Left lung (tissue), 14 donors: ENCODE measurements at places on chromosomes 6 and 20.

- no peak for DNase-seq
Observed at GRCh38 chr20:50565383-50565782, 55.2 kb downstream of the PTPN1 start.

DNA sequence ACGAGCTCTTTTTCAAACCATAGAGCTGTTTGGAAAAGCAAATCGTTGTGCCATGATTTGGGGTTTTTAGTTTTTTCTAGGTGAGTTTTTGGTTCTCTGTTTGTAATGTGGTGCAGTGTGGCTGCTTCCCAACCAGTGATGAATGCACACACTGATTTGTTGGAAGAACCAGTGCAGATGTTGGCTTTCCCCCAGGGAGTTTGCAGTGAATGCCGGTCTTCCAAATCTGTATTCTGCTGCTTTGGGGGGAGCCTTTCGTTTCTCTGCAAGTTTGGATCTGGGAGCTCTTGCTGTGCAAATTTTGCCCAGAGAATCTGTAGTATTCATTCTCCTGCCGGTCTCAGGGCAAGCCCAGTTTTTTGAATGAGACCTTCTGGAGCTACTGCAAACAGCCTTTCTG is 14.5 kb downstream of the HECA start:
- no peak for DNase-seq

- DNase-seq: no peak
Observed at GRCh38 chr20:50820515-50821256, 25.8 kb downstream of the BCAS4 start.

- no peak for DNase-seq
Observed at GRCh38 chr6:56043076-56043475, 167.7 kb upstream of the BMP5 start.

DNA sequence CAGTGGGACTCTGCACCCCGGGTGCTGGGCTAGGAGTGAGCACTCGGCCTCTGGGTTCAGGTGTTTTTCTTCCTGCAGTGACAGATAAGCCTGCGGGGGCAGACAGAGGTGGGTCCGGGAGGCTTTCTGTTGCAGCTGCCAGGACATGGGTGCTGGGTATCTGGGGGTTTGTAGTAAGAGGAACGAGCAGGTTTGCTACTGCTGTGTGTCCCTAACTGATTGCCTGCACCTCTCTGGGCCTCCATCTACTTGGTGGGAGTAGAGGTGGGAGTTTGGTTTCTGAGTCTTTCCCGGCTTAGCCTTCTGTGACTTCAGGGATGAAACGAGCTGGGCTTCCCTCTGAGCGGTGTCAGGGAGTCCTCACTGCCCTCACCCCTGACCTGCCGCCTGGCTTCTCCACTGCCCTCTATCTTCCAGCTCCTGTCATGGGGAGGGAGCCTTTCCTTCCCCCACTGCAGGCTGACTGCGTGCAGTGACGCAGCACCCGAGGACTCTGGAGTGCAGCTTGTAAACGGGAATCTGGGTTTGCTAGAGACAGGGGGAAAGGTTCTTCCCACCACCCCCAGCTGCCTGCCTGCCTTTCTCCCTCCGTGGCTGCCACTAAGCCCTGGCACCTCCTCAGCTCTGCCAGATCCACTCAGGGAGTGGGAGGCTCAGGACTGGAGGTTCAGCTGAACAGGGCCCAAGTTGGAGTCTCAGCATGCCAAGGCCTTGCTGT is 6.7 kb downstream of the DLGAP4 start:
- no peak for DNase-seq

- no peak for DNase-seq
Observed at GRCh38 chr6:154388803-154389202, 32.2 kb upstream of the IPCEF1 start.

DNA sequence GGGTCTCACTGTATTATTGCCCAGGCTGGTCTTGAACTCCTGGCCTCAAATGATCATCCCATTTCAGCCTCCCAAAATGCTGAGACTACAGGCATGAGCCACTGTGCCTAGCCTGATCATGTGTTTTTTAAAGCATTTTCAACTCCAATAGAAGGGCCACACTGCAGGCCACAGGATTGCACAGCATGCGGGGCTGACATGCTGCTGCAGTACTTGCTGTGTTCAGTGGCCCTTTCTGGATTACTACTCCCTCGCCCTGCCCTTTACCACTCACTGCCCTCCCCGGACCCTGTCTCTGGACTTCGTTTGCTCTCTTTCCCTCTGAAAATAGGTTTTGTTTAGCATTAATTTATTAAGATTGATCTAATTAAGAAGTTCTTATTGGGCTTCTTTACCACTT is 37.3 kb downstream of the HECA start:
- no peak for DNase-seq

DNA sequence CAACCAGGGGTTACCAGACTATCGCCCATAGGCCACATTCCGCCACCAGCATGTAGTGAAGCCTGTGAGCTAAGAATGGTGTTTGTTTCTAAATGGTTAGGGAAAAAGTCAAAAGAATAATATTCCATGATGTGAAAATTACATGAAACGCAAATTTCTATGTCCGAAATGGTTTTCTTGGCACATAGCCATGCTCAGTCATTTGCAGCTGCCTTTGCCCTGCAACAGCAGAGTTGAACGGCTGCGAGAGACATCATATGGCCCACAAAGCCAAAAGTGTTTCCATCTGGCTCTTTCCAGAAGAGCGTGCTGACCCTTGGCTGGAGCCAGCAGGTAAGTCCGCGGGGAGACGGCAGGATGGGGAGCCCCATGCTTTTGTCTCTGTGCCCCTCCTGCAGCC is 60.7 kb downstream of the FAM120B start:
- no peak for DNase-seq

GRCh38 chr6:126766820-126767219 is 351.7 kb upstream of the RSPO3 start:
- no peak for DNase-seq

GRCh38 chr6:125741336-125741735 is 8.1 kb upstream of the HEY2 start:
- DNase-seq: no peak

DNA sequence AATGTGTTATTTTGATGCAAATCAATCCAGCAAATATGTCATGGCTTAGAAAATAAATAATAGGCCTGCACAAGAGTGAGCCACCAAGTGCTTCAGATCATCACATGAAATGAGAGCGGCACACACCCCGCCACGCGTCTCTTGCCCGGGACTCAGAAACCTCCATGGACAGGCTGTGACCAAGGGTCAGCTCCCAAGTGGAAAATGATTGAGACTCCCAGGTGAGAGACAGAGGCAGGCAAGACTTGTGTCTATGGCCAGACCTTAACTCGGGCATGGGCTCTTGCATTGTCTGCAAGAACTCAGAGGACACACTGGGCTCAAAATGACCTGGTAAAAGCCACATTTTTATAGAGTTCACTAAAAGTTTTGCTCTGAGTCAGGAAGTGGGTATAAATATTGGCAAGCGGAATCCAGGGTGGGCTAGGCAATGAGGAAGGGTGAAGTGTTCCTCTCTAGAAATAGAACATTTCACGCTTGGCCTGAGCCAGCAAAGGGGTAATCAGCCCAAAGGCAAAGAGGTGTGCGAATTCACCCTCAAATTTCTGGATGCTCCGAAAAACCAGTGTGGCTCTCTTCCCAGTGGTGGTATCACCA is 30.7 kb upstream of the RIN2 start:
- DNase-seq: no peak

GRCh38 chr6:102793752-102794151 is 1400.2 kb downstream of the GRIK2 start:
- no peak for DNase-seq

- DNase-seq: no peak
Observed at GRCh38 chr20:15131176-15131575, 793.8 kb upstream of the FLRT3 start.

DNA sequence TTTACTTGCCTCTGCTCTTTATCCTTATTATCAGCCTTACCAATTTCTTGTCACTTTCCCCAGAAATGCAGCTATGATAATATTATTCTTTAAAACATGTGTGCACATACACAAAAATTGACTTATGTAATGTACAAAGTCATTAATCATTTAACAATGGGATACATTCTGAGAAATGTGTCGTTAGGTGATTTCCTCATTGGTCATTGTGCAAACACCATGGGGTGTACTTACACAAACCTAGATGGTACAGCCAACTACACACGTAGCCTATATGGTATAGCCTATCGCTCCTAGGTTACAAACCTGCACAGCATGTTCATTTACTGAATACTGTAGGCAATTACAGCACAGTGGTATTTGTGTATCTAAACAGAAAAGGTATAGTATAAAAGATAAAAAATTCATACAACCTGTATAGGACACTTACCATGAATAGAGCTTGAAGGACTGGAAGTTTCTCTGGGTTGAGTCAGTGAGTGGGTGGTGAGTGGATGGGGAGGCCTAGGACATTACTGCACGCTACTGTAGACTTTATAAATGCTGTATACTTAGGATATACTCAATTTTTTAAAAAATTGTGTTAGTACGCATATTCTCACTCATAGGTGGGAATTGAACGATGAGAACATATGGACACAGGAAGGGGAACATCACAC is 56.9 kb downstream of the HIVEP1 start:
- DNase-seq: no peak

DNA sequence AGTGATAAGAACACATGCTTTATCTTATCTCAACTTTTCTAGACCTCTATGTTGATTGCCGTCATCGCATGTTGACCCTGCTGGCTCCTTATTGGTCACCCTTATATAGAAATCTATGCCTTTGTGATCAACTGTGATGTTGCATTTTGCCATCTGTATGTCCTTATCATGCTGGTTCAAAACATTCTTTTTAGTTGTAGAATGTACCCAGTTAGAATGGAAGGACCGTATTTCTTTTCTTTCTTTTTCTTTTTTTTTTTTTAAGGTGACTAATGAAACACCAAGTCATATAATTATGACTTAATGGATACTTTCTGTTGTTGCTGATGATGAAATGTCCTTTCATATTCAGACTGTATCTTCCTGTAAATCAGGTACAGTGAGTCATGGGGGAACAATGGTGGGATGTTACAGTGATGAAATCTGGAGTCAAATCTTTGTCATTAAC is 145.9 kb upstream of the CITED2 start:
- DNase-seq: no peak

DNA sequence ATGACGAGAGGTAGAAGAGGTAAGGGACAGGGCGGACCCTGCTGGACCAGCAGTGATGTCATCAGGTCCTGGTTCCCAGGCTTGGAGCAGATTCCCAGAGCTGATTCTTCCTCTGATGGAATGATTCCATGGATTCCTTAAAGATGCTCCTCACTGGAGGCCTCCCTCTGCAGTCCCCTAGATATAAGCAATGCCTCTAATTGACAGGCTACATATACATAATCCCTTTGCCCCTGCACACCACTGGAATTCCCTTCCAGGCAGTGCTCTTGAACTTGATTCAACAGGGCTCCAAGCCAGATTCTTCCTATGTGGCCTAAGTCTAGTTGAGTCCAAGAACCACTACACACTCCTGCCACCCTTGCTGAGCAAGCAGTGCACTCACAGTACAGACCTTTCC is 52.3 kb upstream of the L3MBTL3 start:
- DNase-seq: no peak

GRCh38 chr20:50034567-50035180 is 51.9 kb downstream of the SNAI1 start:
- DNase-seq: no peak

DNA sequence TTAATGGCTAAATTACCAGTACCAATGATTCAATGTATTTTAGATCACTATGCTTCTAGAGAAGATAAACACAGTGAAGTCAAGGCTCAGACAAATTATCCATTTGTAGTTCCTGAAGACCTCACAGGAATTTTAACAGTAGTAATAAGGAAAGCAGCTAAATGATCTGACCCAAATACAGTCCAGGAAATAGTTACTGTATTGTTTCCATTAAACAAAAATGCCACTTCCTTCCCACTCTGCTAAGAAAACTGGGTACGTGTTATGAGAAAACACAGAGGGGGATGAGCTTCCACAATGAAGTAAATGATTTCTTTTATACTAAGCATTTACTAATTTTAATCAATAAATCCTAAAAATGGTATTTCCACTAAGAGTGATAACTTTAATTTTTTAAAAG is 127.9 kb downstream of the CDK19 start:
- no peak for DNase-seq

- DNase-seq: no peak
Observed at GRCh38 chr20:7657569-7657968, 282.7 kb downstream of the HAO1 start.

DNA sequence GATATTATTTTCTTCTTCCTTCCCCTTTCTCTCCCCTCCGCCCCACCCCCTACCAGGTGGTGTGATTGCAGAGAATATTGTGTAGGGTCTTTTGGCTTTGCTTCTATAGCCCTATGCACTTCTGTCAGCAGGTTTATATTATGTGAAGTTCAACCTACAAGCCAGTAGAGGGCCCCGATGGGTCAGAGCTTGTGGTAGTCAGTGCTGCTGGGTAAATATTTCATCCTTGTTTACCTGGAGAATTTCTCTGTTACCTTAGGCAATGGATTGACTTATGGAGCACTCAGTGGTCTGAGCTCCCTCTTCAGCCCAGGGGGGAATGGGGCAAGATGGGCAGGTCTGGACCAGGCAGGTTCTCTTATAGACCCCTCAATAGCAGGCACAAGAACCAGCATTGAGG is 720.9 kb downstream of the GRIK2 start:
- DNase-seq: no peak

- DNase-seq: no peak
Observed at GRCh38 chr20:12051206-12052163, 133.8 kb downstream of the BTBD3 start.

- no peak for DNase-seq
Observed at GRCh38 chr6:170145272-170145592, 145.6 kb downstream of the DLL1 start.

DNA sequence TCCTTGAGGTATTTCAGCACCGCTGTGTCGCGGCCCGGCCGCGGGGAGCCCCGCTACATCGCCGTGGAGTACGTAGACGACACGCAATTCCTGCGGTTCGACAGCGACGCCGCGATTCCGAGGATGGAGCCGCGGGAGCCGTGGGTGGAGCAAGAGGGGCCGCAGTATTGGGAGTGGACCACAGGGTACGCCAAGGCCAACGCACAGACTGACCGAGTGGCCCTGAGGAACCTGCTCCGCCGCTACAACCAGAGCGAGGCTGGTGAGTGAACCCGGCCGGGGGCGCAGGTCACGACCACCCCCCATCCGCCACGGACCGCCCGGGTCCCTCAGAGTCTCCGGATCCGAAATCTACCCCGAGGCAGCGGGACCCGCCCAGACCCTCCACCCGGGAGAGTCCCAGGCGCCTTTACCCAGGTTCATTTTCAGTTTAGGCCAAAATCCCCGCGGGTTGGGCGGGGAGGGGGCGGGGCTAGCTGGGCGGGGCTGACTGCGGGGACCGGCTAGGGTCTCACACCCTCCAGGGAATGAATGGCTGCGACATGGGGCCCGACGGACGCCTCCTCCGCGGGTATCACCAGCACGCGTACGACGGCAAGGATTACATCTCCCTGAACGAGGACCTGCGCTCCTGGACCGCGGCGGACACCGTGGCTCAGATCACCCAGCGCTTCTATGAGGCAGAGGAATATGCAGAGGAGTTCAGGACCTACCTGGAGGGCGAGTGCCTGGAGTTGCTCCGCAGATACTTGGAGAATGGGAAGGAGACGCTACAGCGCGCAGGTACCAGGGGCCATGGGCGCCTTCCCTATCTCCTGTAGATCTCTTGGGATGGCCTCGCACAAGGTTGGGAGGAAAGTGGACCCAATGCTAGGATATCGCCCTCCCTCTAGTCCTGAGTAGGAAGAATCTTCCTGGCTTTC is 693 bp downstream of the HLA-F start:
- peak; percentile 89 for DNase-seq
